Smooth muscle cell of bladder (primary cell): ENCODE measurements at places on chromosomes 7 and 10. TPM values are rescaled to one million over a fixed set of nuclear protein-coding genes. Genes with fewer than 3 reads are reported as not detected.

Gene INTS1
- 19.5 and 26.3 TPM in 2 replicates for total RNA-seq

Gene SLC35G1
- 3.5 and 3.7 TPM in 2 replicates for total RNA-seq

Gene SYCE1
- not detected in 2 replicates for total RNA-seq

Gene SLC16A9
- total RNA-seq = 0.14 and 0.55 TPM in 2 replicates

Gene SYT15
- 0.71 and 0.92 TPM in 2 replicates for total RNA-seq

Gene FAM237B
- under 0.01 TPM in 1 of 2 replicates, not detected in the other for total RNA-seq

Gene IGF2BP3
- 8.4 and 12.8 TPM in 2 replicates for total RNA-seq

Gene UTF1
- not detected in 2 replicates for total RNA-seq

Gene COL13A1
- 11.7 and 20.3 TPM in 2 replicates for total RNA-seq

Gene RALA
- total RNA-seq = 28.3 and 33.9 TPM in 2 replicates

Gene GNAT3
- not detected in 2 replicates for total RNA-seq

Gene CPN1
- not detected in 2 replicates for total RNA-seq

Gene FAM241B
- 0.46 TPM in 1 of 2 replicates, not detected in the other for total RNA-seq

Gene DNAJC12
- total RNA-seq = 4.3 and 9.6 TPM in 2 replicates

Gene FBXL13
- 2.3 and 3.1 TPM in 2 replicates for total RNA-seq

Gene NPY4R2
- 0.28 TPM in 2 replicates for total RNA-seq

Gene LSM8
- total RNA-seq = 34.9 and 35.4 TPM in 2 replicates

Gene ATOH7
- total RNA-seq = 0.09 TPM in 1 of 2 replicates, not detected in the other

Gene NOLC1
- total RNA-seq = 22.5 and 29.7 TPM in 2 replicates

Gene TMEM176B
- total RNA-seq = 3.8 and 156 TPM in 2 replicates

Gene RBP4
- total RNA-seq = 0.37 TPM in 1 of 2 replicates, not detected in the other

Gene PRPS1L1
- 0.09 TPM in 1 of 2 replicates, not detected in the other for total RNA-seq

Gene ZPBP
- total RNA-seq = not detected in 2 replicates

Gene ADIRF
- 107 and 110 TPM in 2 replicates for total RNA-seq

Gene ZNF239
- 5.3 and 6.8 TPM in 2 replicates for total RNA-seq

Gene ADAM12
- total RNA-seq = 23.6 and 85.8 TPM in 2 replicates

Gene NEUROG3
- total RNA-seq = not detected in 2 replicates

Gene CDNF
- total RNA-seq = 1.1 and 2.2 TPM in 2 replicates

Gene VTI1A
- total RNA-seq = 20.6 and 24.3 TPM in 2 replicates

Gene TCERG1L
- total RNA-seq = not detected in 2 replicates

Gene CCDC146
- total RNA-seq = 1.6 and 3.1 TPM in 2 replicates

Gene TCAF2
- 2.4 and 2.6 TPM in 2 replicates for total RNA-seq

Gene ANK3
- 3.3 and 5.4 TPM in 2 replicates for total RNA-seq

Gene STAMBPL1
- total RNA-seq = 27.2 and 27.3 TPM in 2 replicates

Gene SPAM1
- total RNA-seq = not detected in 2 replicates

Gene TSPAN12
- total RNA-seq = 2.1 and 10.8 TPM in 2 replicates

Gene HKDC1
- total RNA-seq = 0.28 and 0.74 TPM in 2 replicates

Gene SAP25
- not detected in 2 replicates for total RNA-seq

Gene AGR2
- not detected in 2 replicates for total RNA-seq

Gene MSMB
- total RNA-seq = not detected in 2 replicates

Gene PITX3
- total RNA-seq = 0.14 and 0.18 TPM in 2 replicates

Gene DENND2A
- total RNA-seq = 15.6 and 37.5 TPM in 2 replicates

Gene LOXL4
- 25.7 and 32.9 TPM in 2 replicates for total RNA-seq

Gene ADAM8
- total RNA-seq = 0.71 and 1.3 TPM in 2 replicates

Gene SLC13A4
- 0.18 TPM in 1 of 2 replicates, not detected in the other for total RNA-seq

Gene C7orf33
- total RNA-seq = not detected in 2 replicates

Gene GPR15LG
- not detected in 2 replicates for total RNA-seq

Gene PRDX3
- total RNA-seq = 134 and 153 TPM in 2 replicates

Gene LRRC61
- total RNA-seq = 0.85 and 1.6 TPM in 2 replicates

Gene NRF1
- total RNA-seq = 9.8 and 10.4 TPM in 2 replicates

Gene CYP17A1
- not detected in 2 replicates for total RNA-seq

Gene WDR86
- 3.1 and 7.1 TPM in 2 replicates for total RNA-seq

Gene FAM25A
- not detected in 2 replicates for total RNA-seq

Gene SLC16A12
- total RNA-seq = not detected in 2 replicates

Gene FXYD4
- not detected in 2 replicates for total RNA-seq
